ENCODE measurements at places on chromosomes 5 and 9. TPM values are rescaled to one million over a fixed set of nuclear protein-coding genes. Genes with fewer than 3 reads are reported as not detected.

PPP1R26 gene
- 50.2 TPM for total RNA-seq

DNA sequence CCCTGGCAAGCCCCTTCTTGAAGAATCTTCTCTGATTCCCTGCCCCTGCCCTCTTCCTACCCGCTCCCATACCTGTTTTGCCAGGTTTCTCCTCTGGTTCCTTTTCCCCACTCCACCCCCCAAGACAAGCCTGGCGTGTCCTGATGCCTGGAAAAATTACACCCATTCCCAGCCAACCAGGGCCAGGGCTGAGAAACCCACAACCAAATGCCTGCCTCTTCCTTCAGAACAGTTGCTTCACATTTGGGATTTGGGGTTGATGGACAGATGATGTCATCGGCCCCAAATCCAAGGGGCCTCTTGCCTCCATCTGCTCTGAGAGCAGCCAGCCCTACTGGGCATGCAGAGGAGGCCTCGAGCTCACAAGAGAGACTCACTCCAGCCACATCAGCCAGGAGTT is 8.8 kb upstream of the NEK6 start:
- DNase-seq = no peak

IFNB1 gene
- total RNA-seq = not detected

FKTN gene
- total RNA-seq = 17.7 TPM

GRCh38 chr5:67549947-67550346 is 353.3 kb upstream of the CD180 start:
- DNase-seq = no peak

DNA sequence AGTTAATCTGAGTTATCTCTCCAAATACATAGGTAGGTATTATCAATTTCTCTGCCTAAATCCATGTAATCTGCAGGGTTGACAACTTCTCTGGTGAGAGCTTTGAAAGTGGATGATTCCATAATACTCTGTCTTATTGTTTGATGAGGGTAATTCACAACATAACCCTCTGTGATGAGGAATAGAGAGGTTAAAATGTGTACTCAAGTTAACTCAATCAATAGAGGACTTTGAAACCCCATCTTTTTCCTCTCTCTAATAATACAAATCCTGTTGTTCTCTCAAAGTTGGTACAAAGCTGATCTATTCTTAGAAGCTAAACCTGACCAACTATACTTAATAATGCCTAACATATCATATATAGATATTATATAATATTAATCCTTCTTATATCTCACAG is 100.1 kb downstream of the PLPPR1 start:
- no peak for DNase-seq

DNA sequence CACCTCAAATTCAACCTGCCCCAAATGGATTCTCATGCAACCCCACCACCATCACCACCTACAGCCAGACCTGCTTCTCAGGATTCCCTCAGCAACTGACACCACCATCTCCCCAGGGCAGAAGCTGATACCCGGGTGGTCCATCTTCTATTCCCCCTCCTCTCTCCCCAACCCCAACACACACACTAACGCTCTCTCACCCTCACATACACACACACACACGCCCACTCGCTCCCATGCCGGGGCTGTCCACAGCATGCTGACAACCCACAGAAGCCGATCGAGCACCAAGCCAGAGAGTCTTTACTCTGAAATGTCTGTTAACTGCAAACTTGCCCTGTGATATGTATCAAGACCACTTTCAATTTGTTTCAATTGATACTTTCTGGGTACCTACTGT is 28.4 kb downstream of the B4GALT1 start:
- DNase-seq = no peak

LRRC19 gene
- total RNA-seq = not detected

LCN2 gene
- total RNA-seq = not detected

CNTLN gene
- 7.8 TPM for total RNA-seq

CRHBP gene
- 1.1 TPM for total RNA-seq

GRCh38 chr9:133897675-133898074 is 94.4 kb downstream of the VAV2 start:
- no peak for DNase-seq

FCN2 gene
- not detected for total RNA-seq

DNA sequence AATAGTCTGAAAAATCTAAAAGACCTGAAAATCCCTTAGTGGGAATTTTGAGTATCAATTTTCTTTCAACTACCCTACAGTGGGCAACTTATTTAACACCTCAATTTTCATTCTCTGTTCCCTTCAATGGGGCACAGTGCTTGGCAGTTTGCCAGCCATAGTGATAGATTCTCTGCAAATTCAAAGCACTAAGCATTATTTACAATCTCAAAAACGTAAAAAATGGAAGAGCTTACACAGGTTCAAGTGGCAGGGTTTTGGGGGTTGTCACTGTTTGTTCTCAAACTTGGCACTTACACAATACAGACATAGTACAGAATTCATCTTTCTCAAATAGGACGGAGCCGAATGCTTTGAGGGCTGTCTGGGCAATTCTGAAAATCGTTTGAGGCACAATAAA is 515.0 kb downstream of the EFNA5 start:
- no peak for DNase-seq

DNA sequence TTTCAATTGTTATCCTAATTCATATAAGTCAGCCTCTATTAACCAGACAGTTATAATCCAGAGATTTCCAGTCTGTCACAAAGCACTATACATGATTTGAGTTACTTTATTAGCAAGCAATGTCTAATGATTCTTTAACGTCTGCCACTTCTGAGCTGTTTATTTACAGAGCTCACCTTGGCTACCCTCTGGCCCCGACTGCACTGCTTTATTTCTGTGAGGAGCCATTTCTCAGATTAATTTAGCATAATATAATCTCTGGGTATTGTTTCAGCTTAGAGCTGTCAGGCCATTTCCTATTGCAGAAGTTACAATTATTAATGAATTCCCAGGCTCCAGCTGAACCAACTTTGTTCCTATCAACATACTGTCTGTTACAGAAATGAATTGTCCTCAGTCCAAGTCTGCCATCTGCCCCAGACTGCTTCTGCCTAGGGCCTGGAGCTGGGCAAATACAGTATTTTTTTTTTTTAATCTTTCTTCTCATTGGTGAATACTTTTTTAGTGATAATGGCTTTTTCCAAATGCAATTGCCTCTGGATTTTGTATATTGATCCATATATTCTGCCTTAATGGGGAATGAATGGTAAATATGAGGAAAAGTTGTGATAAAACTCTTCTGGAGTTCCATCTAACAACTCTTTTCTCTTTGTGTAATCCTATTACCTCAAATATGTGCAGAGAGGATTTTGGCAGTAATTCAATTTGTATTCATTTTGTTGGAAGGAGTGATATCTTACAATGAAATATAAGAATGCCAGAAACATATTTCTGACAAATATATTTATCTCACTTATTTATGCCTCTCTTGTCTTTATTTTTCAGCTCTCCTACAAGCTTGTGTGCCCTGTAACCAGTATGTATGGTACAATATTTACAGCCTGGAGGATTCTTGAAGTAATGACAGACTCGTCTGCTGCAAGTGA is 104.7 kb downstream of the FOCAD start:
- no peak for DNase-seq
